Omental fat pad (tissue), 4 donors: ENCODE measurements at places on chromosomes 11 and 22. TPM values are rescaled to one million over a fixed set of nuclear protein-coding genes. Genes with fewer than 3 reads are reported as not detected.
A peak's percentile ranks its signal among the peaks of the same experiment; 100 is the strongest.

DNA sequence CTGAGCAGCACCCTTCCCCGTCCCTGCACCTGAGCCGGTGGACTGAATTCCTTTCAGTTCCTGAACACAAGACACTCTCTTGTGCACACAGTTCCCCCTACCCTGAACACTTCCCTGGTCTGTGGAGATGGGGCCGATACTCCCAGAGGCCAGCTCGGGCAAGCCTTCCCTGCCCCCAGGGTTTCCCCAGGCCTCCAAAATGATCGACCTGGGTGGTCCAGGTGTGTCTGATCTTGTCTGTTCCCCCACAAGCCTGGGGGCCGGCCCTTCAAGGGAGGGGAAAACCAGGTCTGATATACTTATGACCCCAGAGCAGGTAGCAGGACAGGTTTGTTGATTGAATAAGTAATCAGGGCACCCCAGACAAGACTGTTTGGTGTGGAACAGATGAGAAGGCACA is 40.7 kb upstream of the KLHL35 start:
- no peak for DNase-seq

- no peak for DNase-seq
Observed at GRCh38 chr11:36347384-36347906, 51.4 kb downstream of the PRR5L start.

ADM2 gene
- 0.12 TPM for total RNA-seq

DNA sequence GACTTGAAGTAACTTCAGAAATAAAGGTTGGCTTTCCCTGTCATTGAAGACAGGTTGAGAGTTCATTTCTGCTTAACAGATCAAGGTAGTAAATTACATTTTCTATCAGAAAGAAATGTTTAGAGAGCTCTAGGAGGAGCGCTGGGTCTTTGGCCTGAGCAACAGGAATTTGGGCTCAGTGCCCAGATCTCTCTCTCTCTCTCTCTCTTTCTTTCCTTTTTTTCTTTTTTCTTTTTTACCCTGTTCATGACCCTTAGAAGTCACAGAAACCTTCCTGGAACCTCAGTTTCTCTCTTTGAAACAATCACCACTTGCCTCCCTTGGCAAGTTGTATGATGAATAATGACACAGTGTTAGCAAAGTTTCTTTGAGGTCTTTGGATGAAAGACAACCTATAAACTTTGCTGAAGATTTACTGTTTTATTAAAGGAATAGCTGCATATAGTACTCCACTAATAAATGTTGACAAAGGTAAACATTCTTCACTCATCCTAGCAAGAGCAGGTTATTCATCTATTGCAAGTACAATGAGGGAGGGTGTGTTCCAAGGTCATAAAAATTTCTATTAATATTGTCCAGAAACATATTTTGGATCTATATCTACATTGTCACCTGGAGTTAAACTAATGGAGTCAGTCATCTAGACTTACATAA is 35.5 kb upstream of the RASSF10 start:
- DNase-seq: no peak

GRCh38 chr11:128420265-128420664 is 167.1 kb downstream of the ETS1 start:
- DNase-seq: no peak

DNA sequence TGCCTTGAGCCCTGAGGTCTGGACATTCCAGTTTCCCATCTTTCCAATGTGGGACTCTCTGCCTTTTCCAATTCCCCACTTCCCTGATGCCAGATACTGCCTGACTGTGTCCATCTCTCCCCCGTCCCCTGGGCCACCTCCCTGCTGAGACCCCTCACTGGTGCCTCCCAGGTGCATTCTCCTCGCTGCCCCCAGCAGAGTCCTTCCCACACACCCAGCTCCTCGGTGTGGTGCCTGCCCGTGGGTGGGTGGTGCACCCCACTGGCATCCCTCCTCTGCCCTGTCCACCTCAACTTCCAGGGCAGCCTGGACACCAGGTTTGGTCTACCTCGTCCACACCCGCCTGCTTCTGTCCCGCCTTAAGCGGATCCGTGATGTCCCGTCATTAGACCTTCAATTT is 4.9 kb upstream of the MRGPRF start:
- no peak for DNase-seq

DNA sequence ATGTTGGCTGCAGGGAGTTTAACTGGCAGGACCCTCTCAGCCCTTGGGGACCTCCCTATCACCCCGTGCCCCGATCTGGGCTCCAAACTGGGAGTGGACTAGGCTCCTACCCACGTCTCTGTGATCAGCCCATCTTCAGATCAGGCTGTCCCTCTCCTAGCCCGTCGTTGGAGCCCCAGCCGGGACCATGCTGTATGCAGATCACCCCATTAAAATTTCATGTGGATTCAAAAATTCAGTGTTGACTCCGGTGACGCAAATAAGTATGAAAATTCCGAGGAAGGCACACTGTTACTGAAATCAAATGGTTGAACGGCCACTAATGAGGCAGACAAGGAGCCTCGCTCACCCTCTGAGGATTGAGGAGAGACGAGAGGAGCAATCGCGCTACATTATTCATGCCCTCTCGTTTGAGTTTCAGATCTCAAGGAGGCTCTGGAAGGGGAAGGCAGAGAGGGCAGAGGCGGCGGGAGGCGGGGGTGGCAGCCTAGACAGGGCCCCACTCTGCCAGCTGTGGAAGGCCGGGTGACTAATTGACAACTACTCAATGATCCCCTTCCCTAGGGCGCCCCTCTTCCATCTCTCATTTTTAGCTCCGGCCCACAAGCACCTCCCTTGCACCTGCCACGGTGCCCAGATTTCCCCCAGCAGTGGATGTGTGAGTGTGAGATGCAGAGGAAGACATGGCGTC is 255.4 kb downstream of the MIAT start:
- no peak for DNase-seq

GRCh38 chr22:40183029-40183581 is 5.4 kb downstream of the TNRC6B start:
- DNase-seq: no peak

DNA sequence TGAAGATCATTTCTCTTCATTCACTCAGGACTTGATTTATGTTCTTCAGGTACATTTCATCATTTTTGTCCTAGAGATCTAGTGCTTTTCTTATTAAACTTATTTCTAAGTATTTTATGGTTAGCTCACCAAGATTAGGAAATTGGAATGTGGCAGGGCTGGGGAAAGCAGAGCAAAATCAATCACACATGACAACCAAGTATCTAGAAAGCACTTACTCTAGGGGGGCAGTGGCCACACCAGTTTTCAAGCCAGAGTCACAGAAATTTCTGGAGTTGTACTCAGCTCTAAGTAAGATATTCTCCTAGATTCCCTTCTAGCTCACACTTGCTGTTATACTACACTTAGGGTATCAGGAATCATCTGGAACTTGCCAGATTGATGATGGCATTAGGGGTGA is 33.3 kb upstream of the MYEOV start:
- DNase-seq: no peak

XKR3 gene
- not detected for total RNA-seq

DUSP8 gene
- 0.47 TPM for total RNA-seq

GRCh38 chr11:61679893-61680621 is at the start of gene DAGLA:
Gene DAGLA, plus strand, starts transcription at chr11:61680391. Its CDS starts 39,765 bp downstream, at chr11:61720156.
- peak; percentile 51 for DNase-seq

DNA sequence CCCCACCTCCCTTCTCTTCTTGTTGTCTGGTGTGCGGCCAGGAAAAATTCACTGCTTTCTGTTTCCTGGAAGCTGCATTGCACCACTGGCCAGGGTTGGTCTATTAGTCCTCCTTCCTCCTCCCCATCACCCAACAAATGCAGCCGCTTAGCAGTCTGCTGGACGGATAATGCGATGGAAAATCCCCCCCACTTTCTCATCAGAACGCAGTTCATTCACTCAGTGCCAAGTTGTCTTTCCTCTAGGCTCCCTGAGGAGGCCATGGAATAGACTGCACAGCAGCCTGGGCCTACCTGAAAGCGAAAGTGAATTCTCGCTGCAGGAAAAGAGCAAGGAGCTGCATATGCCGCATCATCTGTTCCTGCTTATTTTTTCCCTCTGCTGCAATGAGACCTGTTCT is 513.6 kb downstream of the METTL15 start:
- DNase-seq: no peak

DNA sequence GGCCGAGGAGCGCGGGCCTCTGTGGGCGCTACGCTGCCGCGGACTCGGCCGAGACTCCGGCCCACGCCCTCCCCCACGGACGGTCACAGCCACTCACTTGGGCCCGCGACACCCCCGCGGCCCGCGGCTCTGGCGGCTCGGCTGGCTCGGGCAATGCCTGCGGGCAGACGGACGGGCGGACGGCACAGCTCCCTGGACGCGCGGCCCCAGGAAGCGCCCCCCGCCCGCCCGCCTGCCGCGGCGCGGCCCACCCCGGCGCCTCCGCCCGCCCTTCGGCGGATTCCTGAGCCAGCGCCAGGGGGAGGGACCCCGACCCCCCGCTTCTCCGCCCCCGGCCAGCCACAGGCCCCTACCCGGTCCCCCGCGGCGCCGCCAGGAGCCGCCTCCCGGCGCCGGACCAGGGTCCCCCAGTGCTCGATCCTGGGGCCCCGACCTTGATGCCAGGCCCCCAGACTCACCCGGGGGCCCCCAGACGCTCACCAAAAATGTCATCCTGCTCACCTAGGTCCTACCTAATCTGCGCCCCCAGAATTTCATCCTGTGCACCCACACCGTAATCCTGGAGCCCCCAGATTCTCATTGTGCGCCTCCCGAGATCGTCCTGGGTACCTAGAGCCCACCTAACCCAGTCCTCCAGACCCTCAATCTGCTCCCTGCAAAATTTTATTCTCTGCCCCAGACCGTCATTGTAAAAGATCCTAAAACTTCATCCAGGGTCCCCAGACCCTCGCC is at the start of gene EFEMP2:
TSS of gene EFEMP2 (minus strand) at position 215 of the 732 bp plus-strand sequence. CDS start 446 bp downstream, outside the sequence.
- no peak for DNase-seq

DNA sequence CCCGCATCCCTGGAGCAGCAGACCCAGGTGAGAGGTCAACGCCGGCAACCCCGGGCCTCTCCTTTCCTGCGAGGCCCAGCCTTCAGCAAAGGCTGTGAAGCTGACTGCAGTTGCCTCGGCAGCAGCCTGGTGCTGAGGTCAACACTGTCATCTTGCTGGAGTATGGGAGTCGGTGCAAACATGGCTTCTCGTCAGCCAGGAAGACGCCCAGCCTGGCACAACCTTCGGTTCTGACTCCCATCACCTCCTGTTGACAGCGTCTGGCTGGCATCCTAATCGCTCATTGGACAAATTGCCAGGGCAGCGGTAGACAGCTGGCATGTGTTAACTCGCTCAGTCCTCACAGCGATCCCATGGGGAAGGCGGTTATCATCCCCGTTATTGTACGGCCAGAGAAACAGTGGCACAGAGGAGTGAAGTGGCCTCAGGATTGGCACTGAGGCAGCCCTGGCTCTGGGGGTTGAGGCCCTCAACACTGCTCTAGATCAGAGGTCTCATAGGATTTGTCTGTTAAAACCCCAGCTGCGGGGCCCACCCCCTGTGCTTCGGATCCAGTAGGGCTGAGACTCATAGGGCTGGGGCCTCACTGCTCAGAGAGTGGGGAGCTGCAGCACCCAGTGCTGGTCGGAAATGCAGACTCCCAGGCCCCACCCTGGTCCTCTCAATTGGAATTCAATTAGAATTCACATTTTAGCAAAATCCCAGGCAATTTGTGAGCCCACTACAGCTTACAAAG is 39.3 kb upstream of the TP53I11 start:
- DNase-seq: no peak

RCOR2 gene
- total RNA-seq: not detected

GRCh38 chr11:113960702-113961330 is 14.1 kb upstream of the HTR3A start:
- no peak for DNase-seq

RPS19BP1 gene
- total RNA-seq: 157 TPM

GPR152 gene
- not detected for total RNA-seq

- peak; percentile 88 for DNase-seq
Observed at GRCh38 chr22:35430897-35431322, 31.0 kb downstream of the MCM5 start.

GRCh38 chr11:46294365-46295309 is 17.2 kb downstream of the CREB3L1 start:
- no peak for DNase-seq

DNA sequence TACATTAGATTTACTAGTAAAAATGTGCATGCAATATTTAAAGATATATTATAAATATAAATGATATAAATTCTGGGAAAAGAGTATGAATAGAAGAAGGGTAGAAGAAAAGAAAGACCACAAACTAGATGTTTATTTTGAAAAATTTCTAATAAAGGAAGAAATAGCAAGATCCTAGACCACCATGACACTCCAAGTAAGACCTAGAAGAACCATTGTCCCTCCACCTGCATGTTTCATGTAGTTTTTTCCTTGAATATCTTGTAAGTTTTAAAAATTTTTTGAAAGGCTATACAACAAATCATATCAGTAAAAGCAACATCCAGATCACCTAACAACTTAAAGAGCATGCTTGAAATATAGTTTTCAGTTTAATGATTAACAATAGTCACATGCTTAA is 46.8 kb downstream of the ARHGAP32 start:
- DNase-seq: no peak

DNA sequence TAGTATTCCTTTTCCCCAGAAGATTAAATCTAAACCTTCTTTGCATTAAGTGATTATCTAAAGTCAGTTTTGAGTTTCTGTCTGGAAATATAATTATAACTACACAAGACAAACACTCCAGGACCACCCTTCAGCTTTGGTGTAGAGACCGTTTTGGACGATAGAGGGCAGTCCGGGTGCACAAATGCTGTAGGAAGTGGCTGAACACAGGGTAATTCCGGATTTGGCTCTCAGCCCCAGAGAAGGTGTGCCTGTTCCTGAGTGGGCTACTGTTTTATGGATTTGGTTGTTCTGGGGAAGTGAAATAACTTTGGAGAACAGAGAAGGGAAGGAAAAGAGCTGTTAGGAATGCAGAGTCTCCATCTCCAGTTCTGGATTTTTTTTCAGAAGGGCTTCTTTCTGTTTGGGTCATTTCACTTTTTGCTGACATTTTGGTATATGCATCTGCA is 14.8 kb downstream of the EXT2 start:
- DNase-seq: no peak

- no peak for DNase-seq
Observed at GRCh38 chr11:48037709-48038468, 57.5 kb downstream of the PTPRJ start.

GRCh38 chr22:43772831-43773230 is 39.3 kb downstream of the EFCAB6 start:
- DNase-seq: no peak

GRCh38 chr22:46355996-46356471 is 20.5 kb downstream of the TRMU start:
- DNase-seq: no peak

DNA sequence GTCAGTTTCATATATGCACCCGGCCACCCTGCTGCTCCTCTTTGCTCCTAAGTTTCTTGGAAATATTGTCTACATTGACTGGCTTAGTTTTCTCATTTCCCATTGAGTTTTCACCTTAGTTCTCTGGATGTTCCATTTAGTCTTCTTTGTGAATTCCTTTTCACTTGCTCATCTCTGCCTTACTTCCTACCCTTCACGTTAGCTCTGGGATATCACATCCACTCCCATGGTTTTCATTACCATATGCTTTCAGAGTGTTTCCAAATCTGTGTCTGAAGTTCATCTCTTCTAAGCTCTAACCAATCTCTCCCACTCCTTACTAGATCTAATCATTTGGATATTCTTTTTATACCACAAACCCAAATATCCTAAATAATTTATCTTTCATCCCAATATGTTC is 226.4 kb downstream of the FAM76B start:
- no peak for DNase-seq

- DNase-seq: no peak
Observed at GRCh38 chr11:120581313-120581712, 69.8 kb downstream of the GRIK4 start.

NPAS4 gene
- total RNA-seq: 0.19 TPM

PGR gene
- 1.5 TPM for total RNA-seq

KIRREL3 gene
- 0.60 TPM for total RNA-seq

GRCh38 chr11:17471501-17471900 is 5.1 kb downstream of the ABCC8 start:
- DNase-seq: no peak
